ENCODE measurements at places on chromosomes 7 and 10. TPM values are rescaled to one million over a fixed set of nuclear protein-coding genes. Genes with fewer than 3 reads are reported as not detected.

DNA sequence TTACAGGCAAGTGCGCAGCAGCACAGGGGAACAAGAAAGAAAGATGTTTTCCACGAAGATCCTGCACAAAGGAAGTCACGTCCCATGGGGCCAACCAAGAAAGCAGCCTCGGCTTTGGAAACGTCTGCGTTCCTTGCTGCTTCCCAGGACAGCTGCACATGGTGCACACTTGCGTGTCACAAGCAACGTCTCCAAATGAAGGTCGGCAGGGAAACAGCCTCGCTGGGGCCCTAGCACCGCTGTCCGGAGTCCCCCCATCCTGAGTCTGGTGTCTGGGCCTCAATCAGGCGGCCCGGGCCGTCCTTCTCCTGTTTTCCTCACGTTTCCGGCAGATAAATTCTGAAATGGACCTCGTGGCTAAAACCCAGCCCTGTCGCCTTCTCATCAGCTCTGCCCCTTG is 206.2 kb downstream of the DIP2C start:
- H3K27ac ChIP-seq, result no peak overlapping the region
- H3K4me1 ChIP-seq, result peaks cover 6% of the 10 kb centered on the region
- H3K4me3 ChIP-seq, result no peak overlapping the region

DNA sequence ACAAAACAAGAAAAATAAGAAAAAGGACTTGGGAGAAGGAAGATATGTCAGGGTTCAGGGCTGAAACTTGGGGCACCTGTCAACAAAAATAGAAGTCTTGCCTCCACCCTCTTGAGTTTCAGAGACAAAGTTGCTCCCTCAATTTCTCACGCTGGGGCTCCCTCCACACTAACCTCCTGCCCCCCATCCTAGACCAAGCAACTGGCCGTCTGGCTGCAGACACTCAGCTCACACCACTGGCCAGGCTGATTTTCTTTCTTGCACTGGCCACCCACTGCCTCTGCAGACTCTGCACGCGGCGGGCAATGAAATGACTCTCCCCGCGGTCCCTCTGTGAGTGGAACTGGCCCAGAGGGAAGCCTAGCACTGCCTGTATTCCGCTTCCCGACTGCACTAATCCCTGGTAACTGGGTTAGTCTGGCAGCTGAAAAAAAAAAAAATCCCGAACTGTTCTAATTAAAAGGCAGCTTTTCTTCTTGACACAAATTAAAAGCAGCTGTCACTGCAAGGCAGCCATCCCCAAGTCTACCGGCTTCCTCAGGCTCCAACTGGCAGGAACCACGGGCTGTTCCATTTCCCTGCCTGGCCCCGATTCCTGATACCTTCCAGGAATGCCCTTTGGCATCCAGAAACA is 83.5 kb downstream of the SPDYE5 start:
- no peak overlapping the region for H3K27ac ChIP-seq
- H3K36me3 ChIP-seq, result no peaks in the 10 kb centered on the region
- H3K4me1 ChIP-seq, result peaks cover 4% of the 10 kb centered on the region
- H3K27me3 ChIP-seq, result peaks cover 4% of the 10 kb centered on the region

DNA sequence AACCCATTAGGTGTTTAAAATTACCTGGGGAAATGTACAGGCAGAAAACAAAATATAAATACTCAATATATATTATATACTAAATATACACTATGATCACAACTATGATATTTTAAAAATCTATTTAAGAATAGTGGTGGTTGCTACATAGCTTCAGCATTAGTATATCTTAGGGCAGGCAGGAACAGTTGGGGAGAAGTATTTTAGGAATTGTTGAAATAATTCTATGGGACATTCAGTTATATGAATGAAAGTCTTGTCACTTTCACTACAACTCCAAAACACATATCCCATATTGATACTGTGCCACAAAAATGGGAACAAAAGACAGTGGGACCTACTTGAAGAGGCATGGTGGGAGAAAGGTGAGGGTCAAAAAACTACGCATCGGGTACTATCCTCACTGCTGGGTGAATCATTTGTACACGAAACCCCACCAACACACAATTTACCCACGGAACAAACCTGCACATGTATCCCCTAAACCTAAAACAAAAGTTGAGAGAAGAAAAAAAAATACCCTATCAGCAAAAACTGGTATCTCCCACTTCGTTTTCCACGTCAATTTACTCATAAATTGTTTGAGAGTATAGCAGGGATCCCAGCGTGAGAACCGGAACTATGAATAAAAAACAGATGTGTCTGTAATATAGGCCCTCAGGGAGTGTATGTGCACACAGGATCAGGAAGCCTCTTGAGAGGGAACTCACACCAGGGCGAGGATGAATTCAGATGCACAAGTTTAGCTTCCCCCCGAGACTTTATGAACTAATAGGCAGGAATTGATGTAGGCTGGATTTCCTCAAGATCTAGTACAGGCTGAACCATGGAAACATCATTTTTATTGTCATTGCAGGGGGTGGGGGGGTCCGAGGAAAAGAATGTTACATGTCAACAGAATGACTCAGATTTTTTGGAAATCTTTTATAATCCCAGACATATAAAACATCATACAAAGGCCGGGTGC is 16.2 kb downstream of the SLC16A12 start:
- no peaks in the 10 kb centered on the region for H3K36me3 ChIP-seq
- no peak overlapping the region for H3K27ac ChIP-seq
- H3K4me1 ChIP-seq, result peaks cover 2% of the 10 kb centered on the region

VENTX gene
- not detected for total RNA-seq

CRTAC1 gene
- not detected for total RNA-seq

RBP3 gene
- total RNA-seq, result not detected

- no peaks in the 10 kb centered on the region for H3K36me3 ChIP-seq
- no peak for DNase-seq
- H3K27ac ChIP-seq, result no peak overlapping the region
- H3K27me3 ChIP-seq, result no peaks in the 10 kb centered on the region
- no peak overlapping the region for H3K4me3 ChIP-seq
Observed at GRCh38 chr7:37657816-37658215, 25.8 kb upstream of the GPR141 start.

AKR1C2 gene
- total RNA-seq, result not detected

ASAH2 gene
- total RNA-seq, result 5.2 TPM

GRCh38 chr10:107436568-107436967 is 272.1 kb upstream of the SORCS1 start:
- H3K36me3 ChIP-seq, result no peaks in the 10 kb centered on the region
- H3K27ac ChIP-seq, result no peak overlapping the region
- DNase-seq, result no peak
- H3K27me3 ChIP-seq, result no peaks in the 10 kb centered on the region

Data from activated naive CD8-positive, alpha-beta T cell treated with anti-CD3 and anti-CD28 coated beads, Interleukin-2, amount 10 ng/mL, durations not matched to agents 7 days and 5 days (primary cell).